ENCODE measurements at places on chromosomes 5 and 9.

DNA sequence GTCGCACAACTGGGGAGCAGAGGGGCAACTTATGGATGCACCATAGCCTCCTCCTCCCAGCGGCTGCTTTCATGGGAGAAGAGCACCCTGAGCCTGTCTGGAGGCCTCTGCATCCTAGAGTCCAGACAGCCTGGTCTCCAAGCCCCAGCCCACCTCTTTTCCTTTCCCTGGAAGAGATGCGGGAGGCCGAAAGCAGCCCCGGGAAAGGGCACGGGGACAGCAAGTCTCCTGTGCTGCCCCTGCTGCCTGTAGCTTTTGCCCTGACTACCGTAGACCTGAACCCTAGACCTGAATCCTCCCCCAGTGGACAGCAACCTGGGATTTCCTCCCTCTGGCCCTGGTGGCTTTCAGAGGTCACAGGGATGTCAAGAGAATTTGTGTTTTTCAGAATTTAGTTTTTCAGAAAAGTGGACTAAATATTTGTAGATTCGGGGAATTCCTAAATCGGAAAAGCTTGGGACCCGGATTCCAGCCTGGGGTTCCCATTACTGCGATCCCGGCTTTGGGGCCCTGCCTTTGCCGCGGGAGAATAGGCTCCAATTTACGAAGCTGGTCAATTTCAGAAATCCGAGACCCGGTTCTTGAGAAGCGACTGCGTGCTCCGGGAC lies 4.3 kb upstream of the PITX1 start:
- no peak for DNase-seq

GRCh38 chr9:129626625-129627284 lies 792 bp downstream of the NTMT1 start:
- DNase-seq: no peak

GRCh38 chr9:15189481-15189880 lies 117.5 kb downstream of the TTC39B start:
- DNase-seq: no peak

DNA sequence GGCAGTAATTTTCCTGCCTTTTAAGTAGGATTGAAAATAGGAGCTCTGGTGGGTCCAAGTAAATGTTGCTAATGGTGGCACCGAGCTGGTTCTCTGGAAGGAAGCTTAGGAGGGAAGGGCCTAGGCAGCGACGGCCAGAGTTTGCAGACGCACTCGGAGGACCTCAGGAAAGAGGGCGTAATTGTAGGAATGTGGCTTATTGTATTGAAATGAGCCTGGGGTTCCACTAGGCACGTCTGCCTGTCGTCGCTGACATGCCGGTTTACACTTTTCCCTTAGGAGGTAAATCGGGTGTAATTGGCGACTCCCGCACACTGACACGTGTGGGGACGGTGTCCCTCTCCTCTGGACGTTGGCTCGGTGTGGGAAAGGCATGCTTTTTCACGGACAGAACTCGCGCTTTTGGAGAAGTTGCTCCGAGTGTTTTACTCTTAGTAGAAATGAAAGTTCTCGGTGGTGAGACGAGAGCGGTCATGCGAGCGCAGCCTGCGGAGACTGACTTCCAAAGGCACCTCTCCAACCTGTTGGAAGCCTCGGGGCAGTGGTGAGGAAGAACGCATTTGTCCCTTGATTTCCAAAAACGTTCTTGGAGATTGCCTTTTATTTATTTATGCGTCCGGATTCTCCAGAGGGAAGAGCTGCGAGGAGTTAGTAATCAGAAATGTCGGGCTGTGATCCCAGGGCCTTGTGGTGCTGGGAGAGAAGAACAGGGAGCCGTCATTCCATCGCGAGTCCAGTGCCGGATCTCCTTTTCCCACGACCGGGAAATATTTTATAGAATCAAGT lies 1.3 kb downstream of the NR4A3 start:
- peak; percentile 23 for DNase-seq

DNA sequence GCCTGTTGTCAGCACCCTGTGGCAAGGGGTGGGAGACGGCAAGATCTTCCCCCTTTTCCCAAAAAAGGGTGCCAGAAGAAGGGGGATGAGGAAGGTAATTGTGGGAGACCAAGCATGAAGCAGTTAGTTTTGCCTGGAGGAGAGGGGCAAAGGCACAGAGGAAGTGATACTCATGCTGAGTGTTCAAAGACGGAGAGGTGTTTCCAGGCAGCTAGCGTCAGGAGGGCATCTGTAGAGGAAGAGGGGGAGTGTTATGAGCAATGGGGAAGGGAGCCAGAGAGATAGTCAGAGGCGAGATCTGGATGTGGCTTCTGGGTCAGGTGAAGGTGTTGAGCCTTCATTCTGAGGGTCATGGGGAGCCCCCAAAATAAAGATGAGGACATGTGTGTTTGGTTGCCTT lies 26.9 kb upstream of the ADAM19 start:
- DNase-seq: no peak

DNA sequence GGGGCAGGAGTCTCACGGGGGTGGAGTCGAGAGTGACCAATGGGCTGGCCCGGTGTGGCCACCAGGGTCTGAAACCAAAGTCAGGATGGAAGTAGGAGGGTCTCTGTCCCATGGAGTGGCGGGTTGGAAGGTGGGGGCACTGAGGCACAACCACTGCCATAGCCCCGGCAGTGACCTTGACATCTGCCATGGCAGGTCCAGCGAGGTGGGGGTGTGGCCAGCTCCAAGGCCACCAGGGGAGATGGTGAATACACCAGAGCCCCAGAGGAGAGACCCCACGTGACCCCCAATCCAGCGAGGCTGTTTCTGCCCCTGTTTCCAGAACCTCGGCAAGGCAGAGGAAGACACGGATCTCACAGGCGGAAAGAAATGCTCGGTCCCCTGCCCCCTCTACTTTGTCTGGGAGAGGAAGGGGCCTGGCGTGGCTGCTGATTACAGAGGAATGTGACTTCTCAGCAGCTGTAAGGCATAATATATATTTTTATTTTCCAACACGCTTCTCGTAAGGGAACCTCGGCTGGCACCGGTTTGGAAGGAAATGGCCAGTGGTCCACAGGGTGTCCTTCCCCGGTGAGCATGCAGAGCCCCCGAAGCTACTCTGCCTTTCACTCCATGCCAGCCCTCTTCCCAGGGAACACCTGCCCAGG lies 105.7 kb upstream of the SARDH start:
- DNase-seq: no peak

- DNase-seq: no peak
These were observed 93.4 kb upstream of the KIF2A start for GRCh38 chr5:62212648-62213047.

DNA sequence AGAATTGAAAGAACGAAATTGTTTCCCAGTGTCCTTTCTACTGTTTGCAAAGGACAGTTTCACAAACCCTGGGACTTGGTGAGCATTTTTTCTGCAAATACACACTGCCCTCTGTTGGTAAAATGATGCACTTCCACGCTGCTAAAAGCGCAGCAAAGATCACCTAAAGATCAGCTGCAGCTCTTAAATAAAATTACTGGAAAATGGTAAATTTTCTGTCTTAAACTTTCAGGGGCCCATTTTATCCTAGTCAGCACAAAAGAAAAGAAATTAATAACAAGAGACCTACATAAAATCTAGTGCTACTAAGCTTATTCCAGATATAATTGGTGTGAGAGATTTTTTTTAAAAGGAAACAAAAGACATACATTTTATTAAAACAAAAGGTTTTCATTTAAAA lies 566.0 kb downstream of the CAAP1 start:
- DNase-seq: peak; percentile 42

All from H4 (cell line).